ENCODE measurements at places on chromosomes 5 and 9. TPM values are rescaled to one million over a fixed set of nuclear protein-coding genes. Genes with fewer than 3 reads are reported as not detected.

Gene CRB2
- not detected for total RNA-seq

Gene RPL35
- total RNA-seq: 1,755 TPM

Gene FAM78A
- 3.3 TPM for total RNA-seq

Gene OMD
- not detected for total RNA-seq

Gene RASGRF2
- total RNA-seq: 20.6 TPM

Gene CD274
- total RNA-seq: 4.4 TPM

Gene BRINP1
- total RNA-seq: under 0.01 TPM

Gene TEX48
- not detected for total RNA-seq

Gene CEP72
- total RNA-seq: 0.99 TPM

Gene AHRR
- total RNA-seq: 1.4 TPM

Gene HMCN2
- total RNA-seq: under 0.01 TPM

Gene PRELID2
- 24.4 TPM for total RNA-seq

Gene KIAA1958
- 0.65 TPM for total RNA-seq

Gene LVRN
- total RNA-seq: under 0.01 TPM

Gene CDO1
- total RNA-seq: not detected

Gene PHYHD1
- 0.20 TPM for total RNA-seq

Gene RRAGA
- 53.0 TPM for total RNA-seq

Gene CCL27
- total RNA-seq: not detected

Gene DDX4
- total RNA-seq: not detected

Gene MACIR
- 7.1 TPM for total RNA-seq

Gene NME5
- 1.1 TPM for total RNA-seq

Gene FOXD4L4
- total RNA-seq: under 0.01 TPM

Gene LRRC19
- not detected for total RNA-seq

Gene GRIA1
- total RNA-seq: not detected

Gene STKLD1
- 0.44 TPM for total RNA-seq

Gene PRUNE2
- total RNA-seq: 8.5 TPM

Gene PRXL2C
- total RNA-seq: 23.5 TPM

Gene PCDHGB5
- total RNA-seq: 7.4 TPM

Gene ADAMTSL2
- total RNA-seq: under 0.01 TPM

Gene SLC6A18
- total RNA-seq: not detected

Gene TMEM232
- total RNA-seq: 0.44 TPM

Gene IFNA13
- total RNA-seq: not detected

Gene CAST
- total RNA-seq: 78.7 TPM

Gene SMIM33
- not detected for total RNA-seq

Gene TSSK1B
- total RNA-seq: not detected

Gene WDR36
- total RNA-seq: 38.3 TPM

Gene PAPPA
- 0.44 TPM for total RNA-seq

Gene CTXN3
- total RNA-seq: not detected

Gene TMEM171
- 0.40 TPM for total RNA-seq

Gene CKMT2
- total RNA-seq: 0.20 TPM

Gene TSTD2
- total RNA-seq: 8.3 TPM

Gene GPR150
- 0.22 TPM for total RNA-seq

Gene COL5A1
- 8.3 TPM for total RNA-seq

Gene TICAM2
- total RNA-seq: 0.20 TPM

Gene CCNO
- not detected for total RNA-seq

Gene BAAT
- not detected for total RNA-seq

Gene NR5A1
- not detected for total RNA-seq

Gene GARIN3
- total RNA-seq: not detected

Gene CCNJL
- total RNA-seq: 6.3 TPM

All from lung microvascular endothelial cell (primary cell).